ENCODE measurements at places on chromosomes 7 and 10. TPM values are rescaled to one million over a fixed set of nuclear protein-coding genes. Genes with fewer than 3 reads are reported as not detected.

DNA sequence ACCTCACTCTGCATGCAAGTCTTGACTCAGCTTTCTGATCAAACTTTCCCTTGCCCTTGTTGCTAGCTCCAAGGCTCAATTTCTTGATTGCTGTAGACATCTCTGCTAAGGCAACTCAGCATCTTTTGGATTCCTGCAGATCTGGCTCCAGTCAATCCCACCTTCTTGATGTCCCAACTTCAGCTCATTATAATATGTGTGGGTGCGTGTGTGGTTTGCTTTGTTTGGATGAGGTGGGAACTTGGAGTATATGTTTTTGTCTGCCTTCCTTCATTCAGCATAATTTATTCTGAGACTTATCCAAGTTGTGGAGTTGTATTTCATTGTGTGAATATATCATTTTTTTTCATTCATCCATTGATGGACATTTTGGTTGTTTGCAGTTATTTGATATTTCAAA, 364.8 kb upstream of the IGFBP3 start:
- no peak overlapping the region for H3K4me3 ChIP-seq
- no peaks in the 10 kb centered on the region for H3K4me1 ChIP-seq
- no peak for DNase-seq
- no peak overlapping the region for H3K27ac ChIP-seq
- no peaks in the 10 kb centered on the region for H3K36me3 ChIP-seq

DNA sequence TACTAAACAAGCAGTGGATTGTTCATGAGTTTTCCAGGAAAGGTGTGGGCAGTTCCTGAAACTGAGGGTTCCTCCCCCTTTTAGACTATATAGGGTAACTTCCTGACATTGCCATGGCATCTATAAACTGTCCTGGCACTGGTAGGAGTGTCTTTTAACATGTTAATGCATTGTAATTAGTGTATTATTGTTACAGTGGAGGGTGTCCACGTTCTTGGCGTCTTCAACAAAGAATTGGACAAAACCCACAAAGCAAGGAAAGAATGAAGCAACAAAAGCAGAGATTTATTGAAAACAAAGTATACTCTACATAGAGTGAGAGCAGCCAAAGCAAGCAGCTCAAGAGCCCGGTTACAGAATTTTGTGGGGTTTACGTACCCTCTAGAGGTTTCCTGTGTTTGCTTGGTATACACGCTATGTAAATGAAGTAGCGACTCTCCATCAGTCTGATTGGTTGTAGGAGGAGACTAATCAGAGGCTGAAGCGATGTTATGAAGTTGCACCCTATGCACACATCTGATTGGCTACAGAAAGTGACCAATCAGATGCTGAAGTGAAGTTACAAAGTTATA, 175.2 kb downstream of the NSUN6 start:
- H3K36me3 ChIP-seq = no peaks in the 10 kb centered on the region
- no peaks in the 10 kb centered on the region for H3K4me1 ChIP-seq
- H3K4me3 ChIP-seq = no peak overlapping the region
- H3K27ac ChIP-seq = no peak overlapping the region

Gene ADRA2A
- not detected for total RNA-seq

Gene PAX4
- total RNA-seq = not detected

Gene LIPF
- total RNA-seq = not detected

Data from B cell (primary cell).